NCI-H748 treated with DMSO at 0.1 percent for 48 hours (cell line): ENCODE measurements at places on chromosomes 16 and 17.

DNA sequence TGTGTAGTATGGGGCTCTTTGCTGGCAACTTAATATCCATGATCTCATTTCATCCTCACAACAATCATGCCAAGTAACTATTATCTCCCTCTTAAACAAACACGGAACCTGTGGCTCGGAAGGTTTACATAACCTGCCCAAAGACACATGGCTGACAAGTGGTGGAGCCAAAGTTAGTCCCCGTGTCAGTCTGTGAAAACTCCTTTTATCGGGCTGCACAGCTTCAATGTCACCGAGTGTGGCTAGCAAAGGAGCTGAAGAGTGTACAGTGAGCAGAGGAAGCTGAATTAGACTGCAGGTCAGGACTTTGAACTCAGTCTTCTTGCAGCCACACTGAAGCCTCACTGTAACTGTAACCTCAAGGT lies 80.3 kb downstream of the PARN start:
- peak; percentile 83 for DNase-seq

GRCh38 chr16:53457670-53458069 lies 23.4 kb downstream of the RBL2 start:
- no peak for DNase-seq

DNA sequence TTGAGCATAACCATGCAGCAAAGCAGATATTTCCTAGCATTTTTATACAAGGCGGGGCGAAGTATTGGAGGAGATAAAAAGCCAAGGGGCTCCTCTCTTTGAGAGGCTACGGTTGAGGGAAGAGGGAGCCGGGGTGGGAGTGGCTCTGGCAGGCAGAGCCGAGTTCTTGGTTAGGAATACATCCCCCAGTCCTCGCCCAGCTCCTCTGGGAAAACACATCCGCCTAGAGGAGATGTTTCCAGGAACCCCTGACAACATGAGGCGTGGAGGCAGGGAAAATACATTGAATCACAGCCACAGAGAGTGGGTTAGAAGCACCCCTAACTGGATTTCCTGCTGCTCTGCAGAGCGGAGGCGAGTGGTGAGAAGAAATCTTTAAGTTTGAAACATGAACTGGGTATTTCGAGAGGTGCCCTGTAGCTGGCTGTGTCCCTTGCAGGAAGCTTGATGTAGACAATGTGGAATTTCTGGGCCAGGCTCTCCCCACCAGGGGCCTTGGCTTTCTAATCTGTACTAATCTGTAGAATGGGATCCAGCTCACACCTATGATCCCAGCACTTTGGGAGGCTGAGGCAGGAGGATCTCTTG lies 27.3 kb downstream of the TTYH2 start:
- DNase-seq, result no peak

DNA sequence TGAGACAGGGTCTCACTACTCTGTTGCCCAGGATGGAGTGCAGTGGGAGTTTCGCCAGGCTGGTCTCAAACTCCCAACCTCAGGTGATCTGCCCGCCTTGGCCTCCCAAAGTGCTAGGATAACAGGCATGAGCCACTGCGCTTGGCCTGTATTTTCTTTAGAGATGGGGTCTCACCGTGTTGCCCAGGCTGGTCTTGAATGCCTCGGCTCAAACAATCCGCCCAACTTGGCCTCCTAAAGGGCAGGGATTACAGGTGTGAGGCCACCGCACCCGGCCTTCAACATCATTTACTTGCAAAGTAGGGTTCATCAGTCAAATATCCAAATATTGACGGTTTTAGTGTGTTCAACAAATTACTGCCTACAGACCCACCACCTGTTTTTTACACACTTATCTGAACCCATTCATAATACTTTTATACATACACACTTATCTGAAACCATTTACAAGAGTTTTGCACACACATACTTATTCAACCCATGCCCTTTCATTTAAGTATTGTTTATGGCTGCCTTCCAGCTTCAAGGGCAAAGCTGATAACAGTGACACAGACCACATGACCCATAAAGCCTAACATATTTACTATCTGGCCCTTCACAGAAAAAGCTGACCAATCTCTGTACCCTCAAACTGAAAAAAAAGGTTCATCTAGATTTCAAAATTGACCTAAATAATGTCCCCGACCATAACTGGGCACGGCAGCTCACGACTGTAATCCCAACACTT lies 11.9 kb downstream of the TMEM170A start:
- no peak for DNase-seq

GRCh38 chr16:17397499-17397891 lies 73.3 kb downstream of the XYLT1 start:
- DNase-seq, result peak; percentile 70
